ENCODE measurements at places on chromosomes 3 and 15.

GRCh38 chr3:4533489-4534443 lies 40.6 kb downstream of the ITPR1 start:
- DNase-seq: no peak

DNA sequence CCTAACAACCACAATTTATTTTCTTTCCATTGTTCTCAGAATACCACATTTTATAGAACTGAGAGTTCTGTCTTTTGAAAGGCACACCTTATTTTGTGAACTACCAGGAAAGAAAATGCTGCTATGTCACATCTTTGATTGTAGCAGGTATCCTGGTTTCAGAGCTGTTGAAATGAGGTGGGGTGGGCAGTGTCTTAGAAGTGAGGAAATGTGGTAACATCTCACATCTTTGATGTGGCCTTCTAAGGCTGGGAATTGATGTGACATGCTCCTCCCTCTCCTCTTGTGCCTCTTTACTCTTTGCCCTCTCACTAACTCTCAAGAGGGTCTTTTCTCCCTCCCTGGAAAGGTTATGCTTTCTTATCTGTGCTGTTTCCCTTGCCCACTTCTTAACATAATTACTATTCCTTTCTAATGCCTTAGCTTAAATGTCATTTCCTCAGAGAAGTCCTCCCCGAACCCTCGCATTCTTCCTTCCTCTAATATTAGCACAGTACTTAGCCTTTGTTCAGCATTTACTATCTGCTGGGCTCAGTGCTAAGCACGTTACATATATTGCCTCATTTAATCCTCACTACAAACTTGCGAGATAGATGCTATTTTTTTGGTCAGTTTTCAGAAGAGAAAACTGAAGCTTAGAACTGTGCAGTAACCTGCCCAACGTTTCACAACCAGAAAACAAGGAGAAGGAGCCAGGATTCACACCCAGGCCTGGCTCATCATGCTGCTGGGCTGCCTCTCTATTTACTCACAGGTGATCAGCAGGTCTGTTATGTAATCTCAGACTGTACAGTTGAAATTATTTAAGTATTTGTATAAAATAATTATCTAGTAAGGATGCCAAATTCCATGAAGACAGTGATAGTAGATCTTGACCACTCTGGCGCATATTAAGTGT lies 24.0 kb upstream of the SPTSSB start:
- no peak for DNase-seq

- no peak for DNase-seq
Measured at GRCh38 chr3:105195260-105195659, 171.4 kb upstream of the ALCAM start.

- no peak for DNase-seq
Measured at GRCh38 chr3:3992312-3992874, 193.2 kb downstream of the LRRN1 start.

GRCh38 chr3:70539908-70540307 lies 227.5 kb upstream of the MDFIC2 start:
- DNase-seq: no peak

- DNase-seq: no peak
Measured at GRCh38 chr3:9111417-9111816, 138.0 kb downstream of the SRGAP3 start.

All from NCI-H1417 treated with DMSO at 0.1 percent for 48 hours (cell line).